ENCODE measurements at places on chromosomes 2 and 18.

DNA sequence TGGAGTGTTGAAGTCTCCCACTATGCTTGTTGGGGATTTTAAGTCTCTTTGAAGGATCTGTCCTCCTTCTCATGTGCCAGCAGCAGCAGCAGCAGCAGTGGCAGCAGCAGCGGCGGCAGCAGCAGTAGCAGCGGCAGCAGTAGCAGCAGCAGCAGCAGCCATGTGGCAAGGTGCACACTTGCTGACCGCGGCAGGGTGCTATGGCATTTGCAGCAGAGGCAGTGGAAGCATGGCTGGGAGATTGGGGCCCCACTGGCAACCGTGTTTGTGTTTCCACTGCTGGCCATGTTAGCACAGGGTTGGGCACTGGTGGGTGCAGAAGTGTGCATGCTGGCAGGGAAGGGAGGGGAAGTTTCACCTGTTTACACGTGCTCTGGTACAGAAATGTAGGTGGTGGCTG, 280.1 kb downstream of the NUP35 start:
- no peak for DNase-seq

GRCh38 chr2:1744446-1745170, at the start of gene PXDN:
TSS of gene PXDN (minus strand) at chr2:1744515. CDS start at chr2:1744455, 60 bp downstream.
- DNase-seq, result peak; percentile 56

GRCh38 chr2:96554293-96555145, 18.0 kb downstream of the ARID5A start:
- no peak for DNase-seq

- DNase-seq, result no peak
Measured at GRCh38 chr18:47898696-47899095, 31.8 kb downstream of the SMAD2 start.

DNA sequence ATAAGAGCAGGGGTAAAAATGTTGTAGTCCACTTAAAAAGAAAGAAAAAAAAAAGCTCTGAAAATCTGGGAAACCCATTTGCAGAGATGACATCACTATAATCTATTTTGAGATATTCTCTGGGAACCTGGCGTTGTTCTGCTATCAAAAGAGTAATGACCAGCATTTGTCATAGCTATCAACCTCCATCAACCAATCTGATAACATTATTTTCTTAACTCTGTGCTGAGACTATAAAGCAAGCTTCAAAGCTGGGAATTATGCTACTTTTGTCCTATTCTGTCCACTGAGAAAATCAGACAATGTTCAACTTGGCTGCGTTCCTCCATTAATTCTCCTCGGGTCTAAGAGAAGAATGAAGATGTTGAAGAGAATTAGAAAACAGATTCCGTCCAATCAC, 107.5 kb downstream of the STK39 start:
- no peak for DNase-seq

DNA sequence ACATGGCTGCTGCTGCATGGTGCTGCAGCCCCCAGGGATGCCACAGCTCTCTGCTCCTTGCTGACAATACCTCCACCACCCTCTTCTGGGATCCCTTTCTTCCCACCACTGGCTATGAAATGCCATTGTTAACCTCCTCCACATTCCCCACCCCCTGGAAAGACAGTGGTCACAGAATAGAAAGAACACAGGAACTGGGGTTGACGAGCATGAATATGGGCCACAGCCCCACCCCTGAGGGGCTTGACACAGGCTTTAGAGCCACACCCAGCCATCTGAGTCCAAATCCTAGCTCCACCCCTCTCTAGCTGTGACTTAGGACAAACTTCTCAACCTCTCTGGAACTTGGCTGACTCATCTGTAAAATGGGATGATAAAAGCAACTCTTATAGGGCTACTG, 47.3 kb downstream of the TMEM163 start:
- DNase-seq, result no peak

DNA sequence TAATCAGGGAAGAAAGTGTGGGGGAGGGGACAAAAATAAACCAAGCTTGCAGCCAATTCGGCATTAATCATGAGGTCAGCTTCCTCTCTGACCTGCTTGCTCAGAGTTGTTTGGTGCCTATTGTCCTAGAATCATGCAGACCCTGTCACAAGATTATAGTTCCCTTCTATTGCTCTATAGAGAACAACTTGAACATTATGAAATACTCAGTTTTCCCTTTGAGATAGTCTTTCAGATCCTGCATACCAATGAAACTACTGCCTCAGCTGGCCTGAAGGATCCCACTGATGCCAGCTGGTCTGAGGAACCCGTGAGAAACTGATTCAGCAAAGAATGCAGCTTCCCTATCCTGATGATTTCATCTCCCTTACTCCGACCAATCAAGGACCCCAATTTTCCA, 955 bp upstream of the BBS5 start:
- DNase-seq, result no peak

GRCh38 chr2:75787532-75788132, 76.9 kb upstream of the GCFC2 start:
- no peak for DNase-seq

GRCh38 chr2:23029111-23029510, 355.9 kb upstream of the KLHL29 start:
- DNase-seq, result no peak

DNA sequence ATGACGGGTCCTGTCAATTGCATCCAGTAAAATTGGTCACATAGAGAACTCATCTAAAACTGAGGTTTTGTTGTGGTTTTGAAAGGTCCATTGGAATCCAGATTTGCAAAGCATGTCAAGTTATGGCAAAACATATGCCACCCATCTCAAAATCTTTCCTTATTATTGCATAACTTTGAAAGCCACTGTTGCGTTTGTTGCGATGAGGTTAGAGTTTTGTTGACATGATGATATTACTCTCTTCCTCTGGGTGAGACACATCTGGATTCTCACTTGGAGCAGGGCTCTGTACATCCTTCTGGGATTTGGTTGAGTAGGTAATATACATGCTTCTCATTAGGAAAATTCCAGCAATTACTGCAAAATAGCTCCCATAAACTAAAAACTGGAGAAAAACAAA, 20.6 kb downstream of the SCYGR5 start:
- DNase-seq, result no peak

- no peak for DNase-seq
Measured at GRCh38 chr18:45755934-45756333, 32.0 kb downstream of the SLC14A1 start.

DNA sequence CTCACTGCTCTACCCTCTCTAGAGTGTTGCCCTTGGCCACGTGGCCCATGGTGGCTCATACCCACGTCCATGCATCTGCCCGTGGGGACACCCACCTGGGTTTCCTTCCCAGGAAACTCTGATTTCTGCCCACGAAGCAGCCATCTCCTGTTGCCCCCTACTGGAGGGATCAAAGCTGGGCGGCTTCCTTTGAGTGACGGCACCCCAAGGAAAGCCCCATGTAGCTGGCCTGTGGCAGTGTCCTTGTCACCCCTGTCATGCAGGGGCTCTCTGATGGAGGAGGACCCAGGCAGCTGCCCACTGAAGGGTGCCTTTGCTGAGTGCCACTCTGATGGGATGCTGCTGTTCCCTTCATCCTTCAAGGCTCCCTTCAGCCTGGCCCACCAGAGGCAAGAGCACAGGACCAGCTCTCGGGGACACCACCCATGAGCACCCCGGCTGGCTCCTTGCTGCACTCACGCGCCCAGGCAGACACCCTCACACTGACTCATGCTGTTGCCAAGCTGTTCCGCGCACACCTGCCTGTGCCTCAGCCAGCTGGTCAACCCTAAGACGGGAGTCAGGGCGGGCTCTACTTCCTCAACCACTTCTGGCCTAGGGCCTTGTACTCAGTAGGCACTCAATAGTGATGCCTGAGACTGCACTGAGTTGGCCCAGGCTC, 101.1 kb downstream of the CTIF start:
- DNase-seq, result no peak

DNA sequence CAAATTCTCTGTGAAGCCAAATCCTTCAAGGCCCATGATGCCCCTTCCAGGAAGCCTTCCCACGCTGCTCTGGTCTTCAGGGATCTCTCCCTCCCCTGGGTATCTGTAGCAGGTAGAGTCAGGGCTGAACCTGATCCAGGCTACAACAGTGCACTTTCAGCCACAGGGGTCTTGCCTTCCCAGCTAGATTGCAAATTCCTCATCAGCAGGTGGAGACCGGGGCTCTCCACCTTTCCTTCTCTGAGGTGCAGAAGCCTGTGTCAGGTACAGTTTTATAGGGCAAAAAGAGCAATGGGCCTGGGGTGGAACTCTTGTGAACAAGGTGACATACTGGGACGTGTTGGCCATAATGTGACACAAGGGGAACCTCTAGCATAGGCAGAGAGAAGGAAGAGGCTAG, 312.9 kb downstream of the MYCN start:
- no peak for DNase-seq

DNA sequence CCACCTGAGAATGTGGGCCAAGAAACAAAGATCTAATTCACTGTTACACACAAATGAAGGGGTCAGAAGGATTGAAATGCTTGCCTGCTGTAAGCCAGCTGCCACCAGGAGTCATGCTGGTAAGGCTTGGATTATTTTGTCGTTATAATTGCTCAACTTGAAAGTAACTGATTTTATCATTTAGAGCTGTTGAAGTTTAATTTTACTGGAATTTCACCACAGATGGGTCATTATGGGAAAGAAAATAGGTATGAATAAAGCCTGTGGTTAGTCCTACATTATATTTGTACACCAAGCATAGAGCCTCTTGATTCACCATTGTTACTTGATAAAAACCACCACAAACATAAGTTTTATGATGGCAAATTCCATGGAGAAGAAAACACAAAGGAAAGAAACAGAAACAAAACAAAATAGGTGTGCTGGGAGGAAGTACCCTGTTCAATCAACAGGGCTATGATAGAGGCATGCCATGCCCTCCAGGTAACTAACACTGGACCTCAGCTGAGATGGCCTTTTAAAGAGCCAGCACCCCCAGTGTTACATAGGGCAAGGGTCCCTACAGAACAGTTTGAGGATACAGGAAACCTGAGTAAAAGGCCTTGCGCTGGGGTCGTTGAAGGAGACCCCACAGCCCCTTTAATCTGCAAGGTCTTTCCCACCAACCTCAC, 3.0 kb downstream of the CLEC4F start:
- DNase-seq, result no peak

GRCh38 chr2:219294356-219295351, 14.5 kb downstream of the PTPRN start:
- no peak for DNase-seq

DNA sequence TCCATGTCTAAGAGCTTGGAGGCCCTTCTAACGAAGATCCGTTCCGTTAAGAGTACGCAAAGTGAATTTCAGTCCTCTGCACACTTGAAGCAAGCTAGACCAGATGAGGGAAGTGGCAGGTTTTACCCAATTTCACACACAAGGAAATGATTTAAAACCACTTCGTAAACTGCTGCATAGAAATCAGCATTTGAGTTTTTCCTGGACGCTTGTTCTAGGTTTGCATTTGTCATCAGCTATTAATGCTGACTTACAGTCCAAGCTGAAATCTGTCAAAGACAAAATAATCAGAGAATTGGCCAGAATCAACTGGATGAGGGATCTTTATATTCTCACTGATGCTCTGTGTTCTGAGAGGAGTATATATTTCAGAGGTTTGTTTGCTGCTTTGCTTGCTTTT, 117.6 kb upstream of the RASGRP3 start:
- DNase-seq, result no peak

- no peak for DNase-seq
Measured at GRCh38 chr2:48170281-48170680, 264.0 kb upstream of the FBXO11 start.

- no peak for DNase-seq
Measured at GRCh38 chr2:80459028-80459427, 154.5 kb upstream of the LRRTM1 start.

DNA sequence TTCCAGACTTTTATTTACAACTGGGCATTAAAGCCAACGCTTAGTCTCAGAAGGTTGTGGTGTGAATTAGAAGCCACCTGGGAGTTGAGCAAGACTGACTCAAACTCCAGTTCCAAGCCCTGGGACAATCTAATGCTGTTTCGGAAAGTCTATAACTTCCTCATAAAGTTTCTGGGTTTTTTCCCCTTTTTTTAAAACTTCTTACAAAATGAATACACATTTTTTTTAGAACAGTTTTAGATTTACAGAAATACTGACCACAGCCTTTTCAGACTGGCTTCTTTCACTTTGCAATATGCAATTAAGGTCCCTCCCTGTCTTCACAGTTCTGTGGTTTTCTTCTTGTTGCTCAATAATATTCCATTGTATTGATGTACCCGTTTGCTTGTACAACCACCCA, 115.9 kb upstream of the TWIST2 start:
- DNase-seq, result no peak

DNA sequence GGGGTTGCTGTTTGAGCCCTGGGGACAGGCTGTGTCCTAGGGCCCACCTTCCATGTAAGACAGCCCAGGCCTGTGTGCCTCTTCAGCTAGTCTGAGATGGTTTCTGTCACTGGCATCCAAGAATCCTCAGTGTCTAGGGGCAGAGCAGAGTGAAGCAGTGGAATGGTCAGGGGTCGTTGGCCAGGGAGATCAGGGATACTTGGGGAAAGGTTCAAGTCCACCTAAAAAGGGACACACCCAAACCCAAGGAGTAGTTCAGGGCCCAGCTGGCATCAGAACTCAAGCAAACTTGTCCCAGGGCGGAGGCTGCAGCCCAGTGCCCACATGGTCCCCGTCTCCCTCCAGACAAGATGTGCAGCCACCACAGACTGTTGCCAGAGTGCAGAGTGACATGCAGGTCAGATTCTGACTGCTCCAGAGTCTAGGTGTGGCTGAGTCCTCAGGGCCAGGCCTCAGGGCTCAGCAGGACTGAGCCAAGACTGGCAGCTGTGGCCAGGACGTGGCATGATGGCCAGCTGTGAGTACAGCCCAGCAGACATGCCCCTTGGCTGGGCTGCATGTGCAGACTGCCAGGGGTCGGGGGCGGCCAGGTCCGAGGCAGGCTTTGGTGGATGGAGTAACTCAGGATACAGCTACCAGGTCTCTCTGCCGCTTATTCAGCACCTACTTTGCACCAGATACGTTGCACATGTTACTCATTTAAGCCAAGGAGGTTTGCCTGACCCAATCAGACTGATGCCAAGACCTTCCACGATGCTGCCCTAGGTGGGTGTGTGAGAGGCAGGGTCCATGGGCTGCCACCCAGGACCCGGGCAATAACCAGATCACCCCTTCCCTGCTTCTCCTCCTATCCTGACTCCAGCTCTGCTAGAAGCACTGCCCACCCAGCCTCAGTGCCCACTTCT, 146.6 kb downstream of the SMAD7 start:
- DNase-seq, result no peak

DNA sequence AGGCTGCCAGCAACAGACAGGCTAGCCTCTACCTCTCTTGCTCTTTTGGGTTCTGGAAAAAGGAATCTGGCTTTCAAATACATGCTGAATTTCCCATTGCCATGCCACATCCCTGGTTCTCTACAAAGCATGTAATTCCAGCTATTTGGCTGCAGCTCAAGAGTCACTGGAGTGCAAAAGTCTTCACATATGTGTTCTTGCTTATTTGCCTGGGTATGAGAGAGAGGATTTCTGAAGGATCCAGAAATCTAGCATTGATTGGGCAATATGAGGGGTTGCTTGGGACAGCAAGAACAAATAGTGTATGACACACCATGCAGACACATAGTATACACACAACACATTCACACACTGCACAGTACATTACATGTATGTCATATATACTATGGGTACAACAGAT, 30.7 kb upstream of the LGALSL start:
- no peak for DNase-seq

- DNase-seq, result no peak
Measured at GRCh38 chr2:41948397-41948763, 99.4 kb upstream of the PKDCC start.
